ENCODE measurements at places on chromosomes 7 and 10. TPM values are rescaled to one million over a fixed set of nuclear protein-coding genes. Genes with fewer than 3 reads are reported as not detected.
A peak's percentile ranks its signal among the peaks of the same experiment; 100 is the strongest.

DNA sequence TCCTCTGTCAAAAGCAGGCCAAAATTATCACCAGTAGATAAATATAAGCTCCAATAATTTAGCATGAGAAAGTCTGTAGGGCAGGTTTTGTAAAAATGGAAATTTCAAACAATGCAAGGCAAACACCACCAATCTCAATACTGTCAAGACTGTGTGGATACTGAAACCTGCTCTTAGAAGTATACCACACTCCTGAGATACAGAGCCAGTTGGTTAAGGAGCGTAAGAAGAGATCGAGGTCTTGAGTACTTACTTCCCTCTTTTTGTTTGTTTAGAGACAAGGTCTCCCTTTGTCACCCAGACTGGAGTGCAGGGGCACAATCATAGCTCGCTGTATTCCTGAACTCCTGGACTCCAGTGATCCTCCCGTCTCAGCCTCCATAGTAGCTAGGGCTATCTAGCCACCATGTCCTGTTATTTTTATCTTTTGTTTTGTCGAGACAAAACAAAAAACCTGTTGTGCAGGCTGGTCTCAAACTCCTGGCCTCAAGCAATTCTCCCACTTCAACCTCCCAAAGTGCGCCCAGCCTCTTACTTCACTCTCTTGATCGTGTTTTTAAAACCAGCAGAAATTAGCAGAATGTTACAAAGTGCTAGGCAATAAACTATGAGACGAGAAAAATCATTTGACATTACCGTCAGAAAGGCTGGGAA, 205.7 kb downstream of the PARD3 start:
- no peak for DNase-seq

DNA sequence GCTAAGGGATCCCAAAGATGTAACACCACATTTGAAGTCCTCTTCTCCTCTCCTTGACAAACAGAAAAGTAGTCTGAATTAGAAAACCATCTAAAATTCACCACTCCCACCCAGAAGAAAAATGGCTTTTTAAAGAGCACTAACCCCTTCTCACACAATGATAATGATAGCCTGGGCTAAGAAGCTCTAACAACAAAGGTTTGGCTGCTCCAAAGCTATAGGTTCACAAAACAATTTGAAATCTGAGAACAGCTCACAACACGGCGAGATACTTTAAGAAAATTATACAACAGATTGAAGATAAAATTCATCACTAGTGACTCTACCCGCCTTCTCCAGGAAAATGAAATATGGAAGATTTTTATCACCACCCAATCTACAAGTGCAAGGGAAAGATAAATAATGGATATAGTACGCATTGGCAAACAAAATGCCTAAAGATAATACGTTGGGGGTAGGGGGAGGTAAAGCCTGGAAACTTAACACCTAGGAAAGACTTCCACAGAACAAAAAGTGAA, 7.4 kb downstream of the ITGB1 start:
- DNase-seq = no peak

GRCh38 chr10:3774018-3774813, 10.8 kb downstream of the KLF6 start:
- peak; percentile 67 for DNase-seq

- no peak for DNase-seq
Observed at GRCh38 chr7:15609287-15609686, 47.5 kb upstream of the AGMO start.

GRCh38 chr10:110789604-110790433, 81.9 kb upstream of the PDCD4 start:
- no peak for DNase-seq

GRCh38 chr7:38312821-38313220, 39.4 kb upstream of the TARP start:
- DNase-seq = no peak

PAPOLB gene
- total RNA-seq = not detected

GHRHR gene
- total RNA-seq = not detected

MNX1 gene
- not detected for total RNA-seq

CPVL gene
- total RNA-seq = not detected

ZCCHC24 gene
- total RNA-seq = 30.3 TPM

KLLN gene
- not detected for total RNA-seq

Measured in GM23248 (cell line).